ENCODE measurements at places on chromosomes 7 and 10. TPM values are rescaled to one million over a fixed set of nuclear protein-coding genes. Genes with fewer than 3 reads are reported as not detected.

GRCh38 chr10:75203724-75204123 lies 6.9 kb upstream of the VDAC2 start:
- DNase-seq = no peak

DNA sequence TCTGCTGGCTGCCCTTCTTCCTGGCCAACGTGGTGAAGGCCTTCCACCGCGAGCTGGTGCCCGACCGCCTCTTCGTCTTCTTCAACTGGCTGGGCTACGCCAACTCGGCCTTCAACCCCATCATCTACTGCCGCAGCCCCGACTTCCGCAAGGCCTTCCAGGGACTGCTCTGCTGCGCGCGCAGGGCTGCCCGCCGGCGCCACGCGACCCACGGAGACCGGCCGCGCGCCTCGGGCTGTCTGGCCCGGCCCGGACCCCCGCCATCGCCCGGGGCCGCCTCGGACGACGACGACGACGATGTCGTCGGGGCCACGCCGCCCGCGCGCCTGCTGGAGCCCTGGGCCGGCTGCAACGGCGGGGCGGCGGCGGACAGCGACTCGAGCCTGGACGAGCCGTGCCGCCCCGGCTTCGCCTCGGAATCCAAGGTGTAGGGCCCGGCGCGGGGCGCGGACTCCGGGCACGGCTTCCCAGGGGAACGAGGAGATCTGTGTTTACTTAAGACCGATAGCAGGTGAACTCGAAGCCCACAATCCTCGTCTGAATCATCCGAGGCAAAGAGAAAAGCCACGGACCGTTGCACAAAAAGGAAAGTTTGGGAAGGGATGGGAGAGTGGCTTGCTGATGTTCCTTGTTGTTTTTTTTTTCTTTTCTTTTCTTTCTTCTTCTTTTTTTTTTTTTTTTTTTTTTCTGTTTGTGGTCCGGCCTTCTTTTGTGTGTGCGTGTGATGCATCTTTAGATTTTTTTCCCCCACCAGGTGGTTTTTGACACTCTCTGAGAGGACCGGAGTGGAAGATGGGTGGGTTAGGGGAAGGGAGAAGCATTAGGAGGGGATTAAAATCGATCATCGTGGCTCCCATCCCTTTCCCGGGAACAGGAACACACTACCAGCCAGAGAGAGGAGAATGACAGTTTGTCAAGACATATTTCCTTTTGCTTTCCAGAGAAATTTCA lies 1.7 kb downstream of the ADRB1 start:
- peak; percentile 18 for DNase-seq

- no peak for DNase-seq
Observed at GRCh38 chr10:31782701-31783100, 145.9 kb downstream of the ARHGAP12 start.

DNA sequence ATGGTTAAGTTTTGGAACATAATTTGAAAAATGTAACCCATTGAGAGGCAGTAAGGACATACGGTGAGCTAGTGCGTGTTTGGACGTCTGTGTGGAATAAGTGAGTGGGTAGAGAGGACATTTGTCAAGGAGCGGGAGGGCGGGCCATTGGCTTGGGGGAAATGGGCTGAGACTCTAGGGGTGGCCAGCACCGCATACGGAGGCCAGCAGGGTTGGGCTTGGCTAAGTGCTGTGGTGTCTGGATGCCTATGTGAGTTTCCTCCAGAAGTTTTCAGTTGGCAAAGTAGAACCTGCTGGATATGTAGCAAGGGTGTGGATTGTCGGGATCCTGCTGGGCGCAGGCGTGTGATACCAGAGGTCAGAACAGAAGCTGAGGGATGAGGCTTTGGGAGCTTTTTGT lies 103.0 kb downstream of the TCF7L2 start:
- DNase-seq = no peak

DNA sequence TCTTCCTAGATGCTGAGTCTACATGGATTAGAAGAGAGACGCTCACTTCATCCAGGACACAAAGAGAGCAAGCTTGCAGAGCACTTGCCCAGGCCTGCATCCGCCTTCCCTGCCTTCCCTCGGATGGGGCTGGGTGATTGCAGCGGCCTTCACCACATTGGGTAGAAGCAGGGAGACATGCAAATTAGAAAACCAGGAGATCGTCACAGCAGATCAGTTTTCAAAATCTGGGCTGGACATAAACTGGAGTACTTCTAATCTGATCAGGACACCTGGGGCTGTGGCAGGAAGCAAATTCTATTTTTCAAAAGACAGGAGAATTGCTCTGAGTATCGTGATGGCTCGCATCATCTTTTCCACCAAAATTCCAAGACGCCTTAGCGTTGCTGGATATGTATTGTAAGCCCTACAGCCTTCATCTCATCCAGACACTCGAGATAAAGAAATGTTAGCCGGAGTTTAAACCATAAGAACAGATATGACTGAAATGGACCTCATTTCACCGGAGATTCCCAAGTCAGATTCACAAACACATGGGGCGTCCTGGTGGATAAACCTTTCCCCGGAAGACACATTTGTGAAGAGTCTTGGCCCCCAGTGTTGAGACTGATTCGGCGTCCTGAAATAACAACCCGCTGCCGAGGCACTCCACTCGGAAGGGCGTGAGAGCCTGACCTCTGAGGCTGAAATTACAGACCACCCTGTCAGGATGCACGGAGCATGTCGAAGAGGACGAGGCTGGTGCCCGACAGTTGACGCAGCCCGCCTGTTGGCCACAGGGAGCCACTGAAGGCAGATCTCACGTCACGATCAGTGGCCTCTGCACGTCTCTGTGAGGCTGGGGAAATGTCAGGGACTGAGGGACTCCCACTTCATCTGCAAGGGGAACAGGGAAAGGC lies 91.2 kb upstream of the PARD3 start:
- DNase-seq = peak; percentile 47

DNA sequence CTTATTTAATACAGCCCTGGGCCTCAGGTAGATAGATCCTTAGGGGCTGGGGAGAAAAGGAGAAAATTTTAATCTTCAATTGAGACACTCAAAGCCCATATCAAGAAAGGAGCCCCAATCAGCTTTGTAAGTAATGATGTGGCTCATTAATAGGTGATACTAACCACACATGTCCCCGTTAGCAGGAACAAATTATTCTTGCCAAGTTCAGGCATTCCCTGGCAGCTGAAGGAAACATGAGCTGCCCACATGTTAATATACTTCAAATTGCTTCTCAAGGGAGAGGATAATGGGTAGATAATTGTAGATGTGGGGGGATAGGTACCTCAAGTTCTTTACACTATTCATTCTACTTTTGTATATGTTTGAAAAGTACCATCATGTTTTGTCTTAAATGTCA lies 14.5 kb downstream of the IFIT5 start:
- DNase-seq = no peak

GRCh38 chr7:120805636-120806388 lies 52.1 kb downstream of the TSPAN12 start:
- DNase-seq = peak; percentile 41

- no peak for DNase-seq
Observed at GRCh38 chr10:126073606-126074005, 177.2 kb downstream of the FANK1 start.

DNA sequence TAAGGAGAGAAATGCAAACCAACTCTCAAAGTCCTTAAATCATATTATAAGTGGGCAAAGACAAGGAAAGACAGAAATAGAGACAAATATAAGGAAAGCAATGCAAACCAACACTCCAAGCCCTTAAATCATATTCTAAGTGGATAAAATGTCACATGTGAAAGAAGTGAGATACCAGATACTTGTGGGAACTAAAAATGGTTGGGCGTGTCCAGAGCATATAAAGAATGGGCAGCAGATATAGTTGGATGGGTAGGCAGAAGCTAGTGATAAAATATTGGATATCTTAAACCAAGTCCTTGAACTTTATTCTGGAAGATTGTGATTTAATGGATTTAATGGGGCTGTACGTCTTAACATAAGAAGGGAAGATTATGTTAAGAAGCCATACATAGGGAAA lies 1065.2 kb upstream of the C7orf33 start:
- no peak for DNase-seq

DNA sequence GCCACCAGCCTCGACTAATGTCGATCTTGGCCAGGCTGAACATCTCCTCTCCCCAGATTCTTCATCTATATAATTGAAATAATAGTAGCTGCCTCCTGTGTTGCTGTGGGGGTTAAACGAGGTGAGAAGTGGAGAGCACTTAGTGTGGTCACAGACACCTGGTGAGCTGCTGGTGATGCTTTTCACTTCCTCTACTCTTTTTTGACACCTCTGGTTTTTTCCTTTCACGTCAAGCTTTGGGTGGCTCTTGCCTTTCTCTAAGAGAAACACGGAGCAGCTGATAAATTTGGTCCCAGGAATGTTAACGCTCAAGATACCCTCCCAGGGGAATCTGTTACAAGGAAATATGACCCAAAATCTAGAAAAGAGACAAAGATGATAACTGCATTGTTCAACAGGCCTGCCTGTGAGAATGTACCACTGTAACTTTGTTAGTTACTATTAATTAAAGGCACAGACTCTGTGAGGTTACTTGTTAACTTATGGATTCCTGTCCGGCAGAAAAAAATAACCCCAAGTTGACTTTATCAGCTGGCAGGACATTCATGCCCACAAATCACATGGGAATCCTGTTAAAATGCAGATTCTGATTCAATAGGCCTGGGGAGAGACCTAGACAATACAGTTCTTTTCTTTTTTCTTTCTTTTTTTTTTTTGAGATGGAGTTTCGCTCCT lies 9.5 kb upstream of the NPFFR1 start:
- DNase-seq = no peak

DNA sequence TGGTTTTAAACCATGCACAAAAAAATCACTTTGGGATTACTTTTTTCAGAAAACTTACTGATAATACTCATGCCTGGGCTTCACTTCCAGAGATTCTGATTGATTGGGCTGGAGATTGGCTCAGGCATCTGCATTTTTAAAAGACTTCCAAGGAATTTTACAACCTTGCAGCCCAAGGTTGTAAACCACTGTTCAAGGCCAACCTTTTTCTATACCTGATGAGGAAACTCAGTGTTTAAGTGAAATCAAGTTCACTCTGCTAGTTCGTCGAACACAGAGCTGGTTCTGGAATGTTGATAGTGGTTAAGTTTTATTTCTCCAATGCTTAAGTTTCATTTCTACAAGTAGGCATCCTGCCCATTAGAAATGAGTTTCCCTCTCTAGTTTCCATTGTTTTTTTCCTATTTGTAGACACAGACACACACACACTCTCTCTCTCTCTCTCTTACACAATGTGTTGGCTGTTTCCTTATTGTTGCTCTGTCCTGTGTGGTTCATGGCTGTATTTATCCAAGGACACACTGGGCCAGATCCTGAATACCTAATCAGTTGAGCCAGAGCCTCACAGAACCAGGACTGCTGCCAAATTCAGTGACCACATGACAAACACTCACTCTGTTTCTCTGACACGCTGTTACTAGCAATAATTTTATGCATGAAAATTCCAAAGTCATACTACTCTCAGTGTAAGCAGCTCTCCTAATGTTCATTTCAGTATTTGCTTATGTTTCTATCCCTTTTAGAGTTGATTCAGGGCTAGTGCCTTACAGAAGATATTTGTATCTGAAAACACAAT lies 3.7 kb upstream of the IFIT1B start:
- DNase-seq = peak; percentile 80

GRCh38 chr7:29806995-29807841 lies 910 bp downstream of the WIPF3 start:
- peak; percentile 5 for DNase-seq

DNA sequence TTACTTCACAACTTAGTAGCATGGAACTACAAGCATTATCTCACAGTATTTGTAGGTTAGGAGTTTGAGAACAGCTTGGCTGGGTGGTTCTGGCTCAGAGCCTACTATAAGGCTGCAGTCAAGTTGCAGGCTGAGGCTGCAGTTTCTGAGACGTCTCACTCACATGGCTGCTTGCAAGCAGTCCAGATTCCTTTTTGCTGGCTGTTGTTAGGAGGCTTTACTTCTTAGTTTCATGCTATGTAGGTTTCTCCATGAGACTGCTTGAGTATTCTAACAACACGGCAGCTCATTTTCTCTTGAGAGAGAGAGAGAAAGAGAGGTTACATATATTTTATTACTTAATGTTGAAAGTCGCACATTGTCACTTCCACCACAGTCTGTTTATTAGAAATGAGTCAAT lies 1073.9 kb downstream of the NXPH1 start:
- peak; percentile 23 for DNase-seq

DNA sequence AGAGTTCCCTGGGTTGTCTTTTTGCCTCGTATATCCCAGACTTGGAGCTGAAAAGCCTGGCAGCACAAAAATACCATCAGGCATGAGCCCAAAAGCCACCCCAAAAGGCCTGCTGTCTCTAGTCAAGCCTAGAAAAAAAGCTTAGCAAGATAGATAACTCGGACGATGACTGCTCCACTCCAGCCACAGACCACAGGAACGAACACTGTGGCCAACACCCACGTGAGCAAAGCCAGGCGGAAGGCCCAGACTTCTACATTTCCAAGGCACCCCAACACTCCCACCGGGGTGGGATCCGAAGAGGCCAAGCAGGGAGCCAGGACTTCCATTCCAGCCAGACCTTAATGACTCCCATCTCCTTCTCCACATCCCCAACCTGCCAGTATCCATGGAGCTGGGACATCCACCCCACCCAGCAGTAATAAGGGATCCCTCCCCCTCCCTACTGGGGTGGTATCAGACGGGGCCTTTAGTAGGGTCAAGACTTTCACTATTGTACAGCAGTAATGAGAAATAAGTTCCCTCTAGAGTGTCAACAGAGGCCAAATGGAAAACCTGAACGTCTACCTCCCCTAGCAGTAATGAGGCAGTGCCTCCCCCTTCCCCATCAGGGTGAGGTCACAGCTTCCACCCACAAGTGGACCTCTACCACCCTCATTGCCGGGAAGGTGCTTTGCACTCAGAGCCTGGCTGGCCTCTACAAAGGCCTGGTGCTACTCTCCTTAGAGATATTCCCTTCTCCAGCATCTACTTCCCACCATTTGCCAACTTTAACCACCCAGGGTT lies 23.0 kb downstream of the PRLHR start:
- no peak for DNase-seq

DNA sequence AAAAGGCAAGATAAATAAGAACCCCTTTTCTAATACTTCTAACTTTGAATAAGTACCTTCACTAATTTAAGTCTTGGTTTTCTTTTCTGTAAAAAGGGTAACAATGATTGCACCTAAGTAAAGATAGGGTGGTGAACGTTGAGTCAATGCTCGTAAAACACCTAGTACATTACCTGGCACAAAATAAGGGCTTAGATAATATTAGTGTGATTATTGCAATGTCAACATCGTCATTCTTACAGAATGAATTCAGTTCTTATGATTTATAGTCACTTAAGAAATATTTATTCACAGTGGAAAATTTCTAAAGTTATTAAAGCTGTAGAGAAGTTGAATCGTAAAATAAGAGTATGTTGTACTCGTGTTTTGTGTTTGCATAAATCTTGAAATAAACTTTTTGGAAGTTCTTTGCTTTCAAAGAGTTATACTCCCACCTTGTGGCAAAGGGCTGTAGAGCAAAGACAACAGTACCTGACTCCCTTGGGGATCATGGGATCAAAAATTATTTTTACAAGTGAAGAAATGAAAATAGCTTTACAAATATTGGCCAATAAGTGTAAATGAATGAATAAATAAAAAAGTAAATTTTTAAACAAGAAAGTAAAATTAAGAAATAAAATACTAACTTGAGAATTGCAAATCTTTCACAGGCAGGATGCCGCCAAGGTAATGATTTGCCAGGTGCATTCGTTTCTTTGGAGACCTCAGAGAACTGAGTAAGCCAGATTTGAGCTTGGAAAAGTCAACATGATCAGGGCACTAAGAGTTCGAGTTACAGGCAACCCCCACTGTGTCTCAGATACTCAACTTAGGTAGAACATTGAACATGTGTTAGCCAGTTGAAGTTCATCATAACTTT lies 285.8 kb upstream of the CACNA2D1 start:
- no peak for DNase-seq

Gene C7orf57
- not detected for polyA plus RNA-seq

Gene GPR26
- not detected for polyA plus RNA-seq

Gene TRIM50
- polyA plus RNA-seq = 0.57 TPM

Gene IFIT1B
- polyA plus RNA-seq = 0.25 TPM

Gene HGF
- 7.5 TPM for polyA plus RNA-seq

Gene TMEM176A
- 21.5 TPM for polyA plus RNA-seq
